Activated naive CD4-positive, alpha-beta T cell treated with Interleukin-2 at 50 U/mL for 16 hours (primary cell): ENCODE measurements at places on chromosomes 12 and 14.

- DNase-seq, result no peak
These were observed 13.9 kb downstream of the CSRP2 start for GRCh38 chr12:76864791-76865400.

DNA sequence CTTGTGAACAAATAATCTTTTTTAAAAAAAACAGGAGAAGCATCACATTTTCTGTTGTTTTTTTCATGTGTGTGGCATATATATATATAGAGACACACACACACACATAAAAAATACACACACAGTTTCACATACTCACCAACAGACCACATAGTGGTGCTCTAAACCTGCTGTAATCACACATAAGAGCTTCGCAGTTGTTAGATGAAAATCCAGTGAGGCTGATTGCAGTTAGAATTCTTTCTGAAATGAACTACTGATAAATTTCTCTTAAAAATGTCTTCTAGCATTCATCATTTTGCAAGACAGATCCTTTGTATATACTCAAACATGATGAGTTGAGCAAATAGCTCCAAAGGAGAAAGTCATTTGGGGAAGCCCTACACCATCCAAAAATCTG lies 434.3 kb upstream of the STXBP6 start:
- no peak for DNase-seq

- DNase-seq, result no peak
These were observed 186.5 kb downstream of the PHETA1 start for GRCh38 chr12:111182382-111182781.

DNA sequence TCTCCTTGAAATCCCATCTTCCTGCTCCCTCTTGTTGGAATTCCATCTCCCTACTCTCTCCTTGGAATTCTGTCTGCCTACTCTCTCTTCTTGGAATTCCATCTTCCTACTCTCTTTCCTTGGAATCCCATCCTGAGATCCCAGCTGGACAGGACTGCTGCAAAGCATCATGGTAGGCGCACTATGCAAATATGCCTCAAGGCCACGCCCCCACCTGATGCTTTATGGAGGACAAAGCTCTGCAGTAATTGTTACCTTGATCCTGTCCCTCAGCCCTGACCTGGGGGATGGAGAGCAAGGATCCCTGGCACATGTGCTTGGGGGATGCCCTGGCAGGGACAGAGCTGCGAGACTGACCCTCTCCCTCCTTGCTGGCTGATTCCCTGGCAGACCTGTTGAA lies 185.6 kb downstream of the TBX5 start:
- no peak for DNase-seq

DNA sequence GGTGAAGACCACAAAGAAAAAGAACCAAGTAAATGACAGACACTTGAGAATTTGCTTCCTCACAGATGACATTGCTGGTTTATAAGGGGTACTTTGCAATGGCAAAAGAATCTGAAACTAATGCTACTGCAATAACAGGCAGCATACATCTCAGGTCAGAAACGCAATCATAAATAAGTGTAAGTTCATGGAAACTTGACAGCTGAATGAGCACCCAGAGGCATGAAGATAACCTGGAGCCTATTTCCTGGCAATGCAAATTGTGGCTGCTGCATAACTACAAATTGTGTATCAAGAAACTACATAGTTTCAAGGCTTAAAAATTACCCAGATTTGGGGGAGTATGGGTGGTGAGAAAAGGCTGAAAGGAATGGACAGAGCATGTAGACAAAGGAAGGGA lies 8.5 kb upstream of the MYO1A start:
- no peak for DNase-seq

DNA sequence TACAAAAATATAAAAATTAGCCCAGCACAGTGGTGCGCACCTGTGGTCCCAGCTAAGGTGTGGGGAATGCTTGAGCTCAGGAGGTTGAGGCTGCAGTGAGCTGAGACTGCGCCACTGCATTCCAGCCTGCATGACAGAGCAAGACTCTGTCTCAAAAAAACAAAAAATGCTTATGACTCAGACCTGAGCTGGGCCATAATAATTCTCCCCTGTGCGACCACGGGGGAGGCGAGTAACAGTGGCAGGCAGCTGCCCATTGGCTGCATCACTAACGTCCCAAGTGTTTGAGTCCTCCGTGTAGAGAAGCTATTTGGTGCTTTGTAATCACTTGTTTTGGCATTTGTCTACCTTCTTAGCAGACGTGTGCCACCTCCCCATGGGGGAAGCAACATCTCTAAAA lies 24.9 kb downstream of the PSMC1 start:
- no peak for DNase-seq

DNA sequence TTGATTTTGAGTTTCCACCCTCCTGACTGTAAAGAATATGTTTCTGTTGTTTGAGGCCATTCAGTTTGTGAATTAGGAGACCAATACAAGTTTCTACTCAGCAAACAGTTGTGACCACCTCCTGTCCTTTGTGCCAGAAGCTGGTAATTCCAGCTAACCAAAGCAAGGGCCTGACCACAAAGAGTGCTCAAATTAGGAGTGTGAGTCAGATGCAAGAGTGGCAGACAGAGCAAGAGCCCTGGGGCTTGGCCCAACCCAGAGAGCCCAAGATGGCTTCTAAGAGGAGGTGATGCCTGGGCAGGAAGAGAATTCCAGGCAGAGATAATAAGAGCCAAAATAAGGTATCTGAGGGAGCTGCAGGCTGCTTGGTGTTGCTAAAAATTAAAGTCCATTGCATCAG lies 77.7 kb upstream of the C14orf132 start:
- DNase-seq, result no peak

DNA sequence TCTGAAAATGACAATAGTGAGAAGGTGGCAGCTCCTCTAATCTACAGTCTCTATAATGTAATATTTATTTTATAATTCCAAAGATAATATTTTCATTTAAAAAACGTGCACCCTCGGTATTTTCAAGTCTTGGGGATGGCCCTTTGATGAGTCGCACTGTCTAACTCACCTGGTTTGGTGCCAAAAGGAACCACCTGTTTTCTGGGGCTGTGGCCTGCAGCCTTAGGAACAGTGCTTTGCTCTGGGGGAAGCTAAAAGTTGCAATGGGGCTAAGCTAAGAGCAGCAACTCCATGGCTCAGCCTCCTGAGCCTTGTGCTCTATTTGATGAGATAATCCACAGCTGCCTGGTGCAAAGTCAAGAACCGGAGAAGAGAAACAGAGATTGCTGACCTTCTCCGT lies 6.4 kb upstream of the ENDOU start:
- no peak for DNase-seq

DNA sequence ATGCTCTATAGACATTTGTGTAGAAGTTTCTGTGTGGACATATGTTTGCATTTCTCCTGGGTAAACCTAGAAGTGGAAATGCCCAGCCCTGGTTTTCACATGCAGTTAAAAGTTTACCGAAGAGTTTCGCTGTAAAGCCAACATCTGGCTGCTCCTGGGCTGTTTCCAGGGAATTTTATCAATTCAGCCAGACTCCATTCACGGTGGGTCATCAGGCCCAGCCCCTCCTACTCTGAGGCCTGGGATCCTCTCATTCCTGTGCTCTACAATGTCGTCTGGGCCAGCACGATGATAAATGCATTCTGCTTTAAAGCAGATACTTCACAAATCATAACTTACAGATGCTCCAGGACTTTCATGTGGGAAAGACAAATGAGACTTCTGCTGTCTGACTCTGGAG lies 7.1 kb downstream of the NUAK1 start:
- DNase-seq, result no peak

- peak; percentile 31 for DNase-seq
These were observed 223.3 kb downstream of the CHST11 start for GRCh38 chr12:104680070-104680469.
